ENCODE measurements at places on chromosomes 2 and 18.
A peak's percentile ranks its signal among the peaks of the same experiment; 100 is the strongest.

DNA sequence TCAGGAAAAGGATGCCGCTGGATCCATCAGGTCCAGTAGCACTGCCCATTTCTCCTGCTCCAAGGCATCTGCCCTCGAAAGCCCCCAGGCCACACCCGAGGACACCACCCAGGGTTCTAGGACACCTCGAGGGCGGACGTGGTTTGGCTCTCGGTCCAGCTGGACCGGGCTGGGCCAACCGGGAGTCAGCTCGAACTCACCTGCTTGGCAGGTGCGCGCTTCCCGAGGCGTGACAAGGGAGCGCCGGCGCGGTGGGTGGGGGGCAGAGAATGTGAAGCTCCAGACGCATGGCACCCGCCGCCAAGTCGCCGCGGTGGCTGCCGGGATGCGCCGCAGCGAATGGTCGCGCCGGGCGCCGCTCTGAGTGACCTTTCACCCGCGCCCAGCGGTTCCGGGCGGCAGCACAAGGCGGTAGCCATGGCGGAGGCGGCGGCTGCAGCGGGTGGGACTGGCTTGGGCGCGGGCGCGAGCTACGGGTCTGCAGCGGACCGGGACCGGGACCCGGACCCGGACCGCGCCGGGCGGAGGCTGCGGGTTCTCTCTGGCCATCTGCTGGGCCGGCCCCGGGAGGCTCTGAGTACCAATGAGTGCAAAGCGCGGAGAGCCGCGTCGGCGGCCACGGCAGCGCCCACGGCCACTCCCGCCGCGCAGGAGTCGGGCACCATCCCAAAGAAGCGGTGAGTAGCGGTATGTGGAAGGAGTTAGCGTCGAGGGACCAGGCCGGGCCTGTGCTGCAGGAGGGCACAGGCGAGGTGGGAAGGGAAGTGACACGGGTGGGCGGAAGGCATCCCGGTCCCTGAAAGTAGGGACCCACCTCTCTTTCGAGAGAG lies at the start of gene AGPS:
Gene AGPS, plus strand, starts transcription at position 401 of the 830 bp plus-strand sequence. Its CDS starts 17 bp downstream, at position 418.
- DNase-seq: peak; percentile 55

DNA sequence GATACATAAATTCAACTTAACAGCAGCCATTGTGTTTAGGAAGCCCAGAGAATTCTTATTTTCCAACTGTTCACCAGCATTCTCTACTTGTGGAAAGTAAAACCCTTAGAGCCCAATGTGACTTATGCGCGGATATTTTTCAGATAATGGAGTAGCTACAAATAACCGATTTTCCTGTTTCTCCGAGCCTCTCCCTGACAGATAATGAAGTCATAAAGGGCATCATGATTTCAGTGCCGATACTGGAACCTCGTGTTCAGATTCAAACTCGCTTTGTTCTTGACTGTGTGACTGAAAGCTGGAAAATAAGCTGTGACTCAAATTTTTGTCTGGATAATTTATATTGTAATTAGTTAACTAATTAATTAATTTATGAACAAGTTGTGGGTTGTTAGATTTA lies 228.2 kb downstream of the VAPA start:
- DNase-seq: no peak

DNA sequence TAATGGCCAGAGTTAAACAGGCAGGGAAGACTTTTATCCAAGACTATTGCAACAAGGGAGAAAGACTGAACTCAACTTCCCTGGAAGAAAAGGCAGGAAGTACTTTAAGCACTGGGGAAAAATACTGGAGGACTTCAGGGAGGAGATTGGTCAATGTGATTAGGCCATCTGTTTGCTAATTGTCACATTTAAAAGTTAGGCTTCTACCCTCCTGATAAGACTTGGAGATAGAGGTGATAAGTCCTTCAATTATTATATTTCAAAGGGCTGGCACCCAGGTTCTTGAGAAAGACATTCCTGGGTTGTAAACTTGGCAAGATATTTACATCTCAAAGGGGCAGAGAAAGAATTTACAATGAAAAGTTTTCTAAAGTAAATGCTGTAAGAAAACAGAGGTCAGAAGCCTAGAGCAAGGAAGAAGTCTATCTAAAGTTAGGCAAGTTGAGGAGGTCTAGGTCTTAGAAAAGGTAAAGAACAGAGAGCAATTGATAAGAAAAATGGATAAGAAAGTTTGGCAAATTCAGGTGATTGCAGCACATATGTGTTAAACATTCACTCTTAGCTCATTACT lies 48.4 kb downstream of the DTNA start:
- no peak for DNase-seq

DNA sequence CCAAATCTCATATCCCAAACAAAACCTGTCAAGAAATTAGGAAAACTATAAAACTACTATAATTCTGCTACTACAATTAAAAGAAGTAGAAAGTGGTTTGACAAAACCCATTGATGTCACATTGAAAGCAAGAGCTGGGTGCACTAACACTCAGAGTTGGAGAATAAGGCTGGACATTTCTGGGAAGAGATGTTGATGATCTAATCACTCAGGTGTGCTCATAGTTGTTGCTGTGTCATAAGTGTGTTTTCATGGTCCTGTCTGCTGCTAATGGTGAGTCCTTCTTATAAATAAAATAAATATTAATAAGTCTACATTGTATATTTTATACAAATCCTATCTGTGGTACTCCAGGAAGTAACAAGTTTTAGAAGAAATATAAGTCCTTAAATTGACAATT lies 168.2 kb upstream of the LRP1B start:
- no peak for DNase-seq

GRCh38 chr2:197141702-197142473 lies 168.7 kb downstream of the ANKRD44 start:
- DNase-seq: no peak

DNA sequence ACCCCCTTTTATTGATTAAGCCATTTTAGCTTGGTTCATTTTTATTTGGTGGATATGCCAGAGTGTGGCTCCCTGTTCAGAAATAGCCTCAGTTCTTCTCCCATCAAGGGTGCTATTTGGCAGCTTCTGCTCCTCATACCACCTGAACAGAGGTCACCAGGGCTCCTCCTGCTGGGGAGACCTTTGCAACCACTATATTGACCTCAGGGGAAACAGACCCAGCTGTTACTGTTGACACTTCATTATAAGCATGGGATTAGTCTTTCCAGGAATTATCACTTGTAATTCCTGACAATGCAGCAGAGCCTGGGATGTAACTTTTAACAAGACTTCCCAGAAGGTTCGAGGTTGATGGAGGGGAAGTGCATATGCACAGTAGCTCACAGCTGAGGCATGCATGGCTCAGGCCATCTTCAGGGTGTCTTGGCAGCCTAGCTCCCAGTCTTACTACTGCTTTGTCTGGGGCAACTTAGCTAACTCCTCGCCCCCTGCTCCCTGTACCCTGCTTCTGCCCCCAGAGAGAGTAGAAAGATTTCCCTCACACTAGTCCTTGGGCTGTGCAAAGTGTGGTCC lies 239.4 kb upstream of the SPRED2 start:
- no peak for DNase-seq

DNA sequence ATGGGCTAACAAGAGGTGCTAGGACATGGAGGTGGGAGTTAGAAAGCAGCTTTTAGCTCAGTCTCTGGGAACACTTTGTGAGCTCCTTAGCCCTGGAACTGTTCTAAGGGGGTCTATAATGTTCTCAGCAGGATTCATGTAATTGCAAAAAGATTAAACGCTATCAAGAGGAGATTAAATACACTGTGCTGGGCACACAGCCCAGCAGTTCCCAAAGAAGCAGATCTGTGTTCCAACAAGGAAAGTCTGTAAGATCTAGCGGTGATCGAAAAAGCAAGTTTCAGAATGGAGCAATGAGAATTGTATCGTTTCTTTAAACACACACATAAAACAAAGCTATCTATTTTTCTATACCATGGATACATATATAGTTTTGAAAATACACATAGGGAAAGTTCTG lies 2.4 kb upstream of the ARID5A start:
- no peak for DNase-seq

- DNase-seq: peak; percentile 99
Measured at GRCh38 chr2:46179037-46179621, 118.1 kb upstream of the EPAS1 start.

DNA sequence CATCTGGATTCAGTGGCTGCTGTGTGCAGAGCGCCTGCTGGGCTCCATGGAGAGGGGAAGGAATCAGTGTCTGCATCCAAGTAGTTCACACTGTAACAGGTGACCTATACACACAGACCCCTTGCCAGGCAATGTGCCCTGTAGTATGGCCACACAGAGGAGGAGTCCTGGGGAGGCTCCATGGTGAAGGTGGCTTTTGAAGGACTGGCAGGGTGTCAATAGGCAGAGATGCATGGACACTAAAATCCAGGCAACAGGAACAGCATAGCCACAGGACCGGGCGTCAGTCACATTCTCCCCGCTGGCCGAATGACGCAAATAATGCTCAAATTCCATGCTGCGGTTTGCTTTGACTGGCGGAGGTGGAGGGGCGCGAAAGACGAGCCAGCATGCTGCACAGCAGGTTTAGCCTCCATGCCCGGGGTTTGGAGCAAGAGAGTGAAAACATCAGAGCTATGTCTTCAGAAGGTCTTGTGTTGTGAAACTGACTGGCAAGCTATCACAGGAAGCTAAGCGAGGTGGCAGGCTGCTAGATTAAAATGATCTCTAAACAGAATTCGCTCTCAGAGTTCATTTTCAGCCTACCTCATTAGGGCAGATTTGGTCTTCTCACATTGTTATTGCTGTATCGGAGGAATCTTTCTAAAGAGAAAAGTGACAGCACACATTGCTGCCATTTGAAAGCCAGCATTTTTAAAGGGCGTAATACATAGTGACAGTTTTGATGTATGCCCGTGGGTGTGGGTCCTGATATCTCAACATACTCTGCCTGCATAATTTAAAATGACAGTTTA lies 1.2 kb upstream of the CHMP1B start:
- DNase-seq: peak; percentile 96

All from fibroblast of mammary gland (primary cell).